ENCODE measurements at places on chromosomes 2 and 18. TPM values are rescaled to one million over a fixed set of nuclear protein-coding genes. Genes with fewer than 3 reads are reported as not detected.

- no peak for DNase-seq
Observed at GRCh38 chr2:12514631-12515437, 201.9 kb upstream of the TRIB2 start.

GRCh38 chr2:173048897-173049661, 26.6 kb upstream of the MAP3K20 start:
- DNase-seq = peak; percentile 87

DNA sequence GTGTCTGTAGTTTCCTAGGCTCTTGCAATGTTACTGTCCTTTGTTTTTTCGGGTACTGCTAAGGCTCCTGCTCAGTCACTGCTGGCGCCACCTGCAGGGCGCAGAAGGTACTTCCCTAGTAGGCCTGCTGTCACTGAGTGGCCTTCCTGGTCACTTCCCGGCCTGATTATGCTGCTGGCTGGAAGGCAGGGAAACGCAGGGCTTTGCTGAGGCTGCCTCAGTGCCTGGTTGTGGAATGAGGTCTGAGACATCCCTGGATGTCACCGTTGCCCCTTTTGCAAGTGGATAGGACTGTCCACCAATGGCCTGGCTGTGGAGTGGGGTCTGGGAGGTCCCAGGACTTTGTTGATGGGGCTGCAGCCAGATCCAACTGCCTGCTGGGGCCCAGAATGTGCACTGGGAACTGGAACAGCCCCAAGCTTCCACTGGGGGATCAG, 13.1 kb downstream of the DAW1 start:
- peak; percentile 68 for DNase-seq

DNA sequence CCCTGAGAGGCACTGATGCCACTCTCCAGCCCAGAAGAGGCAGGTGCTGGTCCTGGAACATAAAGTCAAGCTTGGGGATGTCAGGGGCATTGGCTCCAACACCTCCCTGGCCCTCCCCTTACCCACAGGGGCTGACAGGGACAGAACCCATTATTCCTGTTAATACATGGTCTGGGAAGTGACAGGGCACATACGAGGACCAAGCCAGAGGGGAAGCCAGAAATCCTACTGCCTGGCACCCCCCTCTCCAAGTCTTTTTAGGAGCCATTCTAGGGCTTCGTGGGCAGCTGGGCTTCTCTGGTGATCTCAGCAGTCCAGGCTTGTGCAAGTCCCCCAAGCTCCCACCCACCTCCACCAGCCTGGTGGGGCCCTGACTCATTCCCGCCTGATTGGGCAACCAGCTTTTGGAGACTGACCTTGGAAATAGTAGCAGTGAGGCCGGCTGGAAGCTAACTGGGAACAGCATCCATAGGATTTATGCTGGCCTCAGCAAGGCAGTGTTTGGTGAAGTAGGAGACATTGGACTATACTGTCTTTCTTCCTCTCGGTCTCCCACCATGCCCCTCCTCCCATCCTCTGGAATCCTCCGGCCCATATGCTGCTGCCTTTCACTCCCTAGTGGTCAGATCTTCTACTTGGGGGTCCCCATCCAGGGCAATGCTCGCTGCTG, 86.4 kb upstream of the HK2 start:
- no peak for DNase-seq

The DNAH6 gene
- total RNA-seq = 0.30 TPM

The THSD7B gene
- total RNA-seq = 0.07 TPM

All from right atrium auricular region (tissue), 2 donors.